T-helper 17 cell (primary cell): ENCODE measurements at places on chromosomes 5 and 9. TPM values are rescaled to one million over a fixed set of nuclear protein-coding genes. Genes with fewer than 3 reads are reported as not detected.
A peak's percentile ranks its signal among the peaks of the same experiment; 100 is the strongest.

CTSV gene
- total RNA-seq = not detected

GRCh38 chr5:128572051-128572929, 34.2 kb upstream of the FBN2 start:
- no peaks in the 10 kb centered on the region for H3K36me3 ChIP-seq
- H3K27ac ChIP-seq = no peak overlapping the region
- no peaks in the 10 kb centered on the region for H3K4me1 ChIP-seq

DNA sequence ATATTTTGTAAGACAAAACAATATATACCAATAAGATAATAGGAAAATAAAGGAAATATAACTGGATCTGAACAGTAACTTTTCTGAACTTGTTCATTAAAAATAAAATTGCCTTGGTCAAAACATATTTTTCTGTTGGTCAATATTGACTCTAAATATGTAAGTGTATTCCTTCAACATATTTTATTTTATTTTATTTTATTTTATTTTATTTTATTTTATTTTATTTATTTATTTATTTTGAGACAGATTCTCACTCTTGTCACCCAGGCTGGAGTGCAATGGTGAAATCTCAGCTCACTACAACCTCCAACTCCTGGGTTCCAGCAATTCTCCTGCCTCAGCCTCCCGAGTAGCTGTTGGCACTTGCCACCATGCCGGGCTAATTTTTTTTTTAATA, 571.0 kb downstream of the NR2F1-AS1 start:
- no peak overlapping the region for H3K27ac ChIP-seq
- no peaks in the 10 kb centered on the region for H3K36me3 ChIP-seq
- H3K4me3 ChIP-seq = no peak overlapping the region
- H3K4me1 ChIP-seq = no peaks in the 10 kb centered on the region

- H3K27me3 ChIP-seq = no peaks in the 10 kb centered on the region
- no peak overlapping the region for H3K4me3 ChIP-seq
- no peaks in the 10 kb centered on the region for H3K36me3 ChIP-seq
- H3K4me1 ChIP-seq = no peaks in the 10 kb centered on the region
- DNase-seq = no peak
These were observed 319.1 kb downstream of the KIF4B start for GRCh38 chr5:155332618-155333017.

- DNase-seq = no peak
- H3K27ac ChIP-seq = peak overlapping the region; percentile 92
- no peaks in the 10 kb centered on the region for H3K27me3 ChIP-seq
- H3K4me3 ChIP-seq = no peak overlapping the region
- peaks cover 29% of the 10 kb centered on the region for H3K4me1 ChIP-seq
- H3K36me3 ChIP-seq = peaks cover 12% of the 10 kb centered on the region
These were observed 9.2 kb upstream of the PHYHD1 start for GRCh38 chr9:128911529-128912035.

- no peak overlapping the region for H3K27ac ChIP-seq
- H3K36me3 ChIP-seq = no peaks in the 10 kb centered on the region
- peaks cover 31% of the 10 kb centered on the region for H3K27me3 ChIP-seq
- no peak overlapping the region for H3K4me3 ChIP-seq
- H3K4me1 ChIP-seq = peaks cover 2% of the 10 kb centered on the region
These were observed 10.3 kb upstream of the CRHBP start for GRCh38 chr5:76942581-76942980.

PCDHAC2 gene
- total RNA-seq = not detected

LHX6 gene
- not detected for total RNA-seq

DNA sequence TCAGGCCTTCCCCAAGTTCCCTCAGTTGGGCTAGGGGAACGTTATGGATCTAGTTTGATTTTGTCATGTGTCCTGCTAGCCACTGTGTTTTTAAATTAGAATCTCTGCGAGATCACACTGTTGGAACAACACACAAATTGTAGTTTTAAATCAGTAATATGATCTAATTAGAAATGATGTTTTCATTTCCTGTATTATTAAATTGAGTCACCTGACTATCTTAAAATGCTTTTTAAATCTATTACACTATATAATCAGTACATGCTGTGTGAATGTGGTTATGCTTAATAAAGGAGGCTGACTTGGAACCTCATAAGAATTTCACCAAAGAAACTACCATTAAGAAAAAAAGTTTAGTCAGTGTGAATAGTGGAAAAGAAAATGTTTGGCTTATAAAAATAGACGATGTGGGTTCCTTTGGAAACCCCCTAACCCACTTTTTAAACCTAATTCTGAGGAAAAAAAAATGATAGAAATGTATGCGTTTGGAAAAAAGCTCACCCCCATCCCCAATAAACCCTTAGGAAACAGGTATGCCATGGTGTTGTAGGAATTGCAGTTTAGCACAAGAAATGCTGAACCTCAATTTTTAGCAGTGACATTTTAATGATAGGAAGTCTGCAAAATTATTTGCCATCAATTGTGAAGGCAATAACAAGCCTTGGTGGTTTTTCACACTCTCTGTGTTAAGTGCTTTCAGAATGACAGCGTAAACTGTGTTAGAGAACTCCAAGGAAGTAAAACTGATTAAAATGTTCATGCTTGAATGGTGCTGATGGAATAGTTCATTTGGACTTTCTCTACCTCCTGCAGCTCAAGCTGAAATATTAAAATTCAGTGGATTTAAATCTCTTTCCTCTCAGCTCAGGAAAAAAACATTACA, 59.0 kb downstream of the TLE4 start:
- peaks cover 42% of the 10 kb centered on the region for H3K4me1 ChIP-seq
- DNase-seq = no peak
- peak overlapping the region; percentile 34 for H3K27ac ChIP-seq
- peaks cover 8% of the 10 kb centered on the region for H3K36me3 ChIP-seq
- no peak overlapping the region for H3K4me3 ChIP-seq

LHX3 gene
- 0.10 TPM for total RNA-seq

DNA sequence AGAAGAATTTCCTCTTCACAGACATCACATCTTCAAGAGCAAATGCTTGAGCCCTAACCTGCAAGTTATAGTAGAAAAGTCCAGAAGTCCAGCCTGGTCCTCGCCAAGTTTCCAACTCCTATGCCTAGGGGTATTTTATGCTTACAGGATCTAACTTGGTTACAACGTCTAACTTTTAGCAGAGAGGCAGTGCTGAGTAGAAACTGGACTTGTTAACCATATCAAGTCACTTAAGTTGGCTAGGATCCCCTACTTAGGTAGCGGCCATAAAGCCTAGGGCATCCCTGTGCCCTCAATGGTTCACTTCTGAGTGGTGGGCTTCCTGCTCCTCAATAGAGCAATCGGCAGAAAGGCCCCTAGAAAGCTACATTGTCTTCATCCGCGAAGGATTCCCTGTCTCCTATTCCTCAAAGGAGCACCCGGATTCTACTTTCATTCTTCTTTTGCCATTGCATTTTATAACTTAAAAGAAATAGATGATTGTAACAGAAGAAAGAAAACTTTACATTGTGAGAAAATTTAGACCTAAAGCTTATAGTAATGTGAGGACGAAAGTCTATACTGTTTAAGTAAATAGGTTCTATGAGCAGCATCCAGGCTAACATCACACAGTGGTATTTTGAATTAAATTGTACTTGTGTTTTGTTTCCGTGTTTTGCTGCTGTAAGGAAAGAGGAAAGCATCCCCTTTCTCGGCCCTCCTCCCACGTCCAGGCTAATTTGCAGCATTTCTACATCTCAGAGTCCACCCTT, 1.3 kb upstream of the MTAP start:
- peak overlapping the region; percentile 100 for H3K27ac ChIP-seq
- H3K4me1 ChIP-seq = peaks cover 36% of the 10 kb centered on the region
- peaks cover 26% of the 10 kb centered on the region for H3K27me3 ChIP-seq
- peaks cover 3% of the 10 kb centered on the region for H3K36me3 ChIP-seq
- H3K4me3 ChIP-seq = peak overlapping the region; percentile 99
